ENCODE measurements at places on chromosomes 4 and X.

- peak; percentile 54 for DNase-seq
Observed at GRCh38 chrX:19682712-19683331, 167.5 kb upstream of the MAP3K15 start.

DNA sequence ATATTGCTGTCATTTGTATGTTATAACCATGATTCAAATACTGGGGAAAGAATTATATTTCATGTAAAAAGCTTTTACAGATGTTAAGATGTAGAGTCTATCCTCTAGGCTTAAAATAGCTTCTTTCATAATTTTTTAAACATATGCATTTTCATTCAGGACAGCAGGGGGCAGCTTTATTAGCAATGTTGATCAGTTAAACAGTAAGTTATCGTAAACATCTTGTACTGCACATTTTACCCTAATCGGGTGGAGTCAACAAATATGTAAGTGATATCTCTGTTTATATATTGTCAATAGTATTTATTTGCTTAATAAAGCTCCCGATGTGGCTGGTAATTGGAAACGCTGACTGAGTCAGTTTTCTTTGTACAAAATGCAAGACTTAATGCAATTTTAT, 142.5 kb upstream of the MED14 start:
- no peak for DNase-seq

GRCh38 chr4:151436093-151436518, 27.1 kb downstream of the FHIP1A start:
- DNase-seq: no peak

DNA sequence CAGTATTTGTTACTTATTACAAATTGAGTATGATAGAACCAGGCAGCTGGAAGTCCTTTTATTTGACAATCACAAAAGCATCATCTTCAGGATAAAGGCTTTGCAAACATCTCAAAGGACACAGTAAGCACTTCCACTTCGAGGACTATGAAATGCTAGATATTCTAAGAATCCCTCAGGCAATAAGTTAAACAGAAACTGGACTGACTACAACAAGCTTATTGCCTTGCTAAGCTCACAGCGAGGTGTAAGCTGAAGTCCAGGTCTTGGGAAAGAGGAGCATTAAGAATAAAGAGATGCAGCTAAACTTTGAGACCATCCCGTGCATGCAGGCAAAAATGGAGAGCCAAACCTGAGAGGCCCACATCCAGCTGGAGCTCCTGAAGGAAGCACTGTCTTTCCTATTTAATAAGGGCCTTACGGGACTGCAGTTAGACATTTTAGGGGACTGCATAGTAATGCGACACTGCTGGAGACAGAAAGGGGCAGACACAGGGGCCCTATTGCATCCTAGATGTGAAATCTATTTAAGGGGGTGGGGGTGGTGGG, 38.7 kb downstream of the DCHS2 start:
- no peak for DNase-seq

- DNase-seq: no peak
Observed at GRCh38 chr4:82381235-82381634, 7.4 kb upstream of the HNRNPD start.

DNA sequence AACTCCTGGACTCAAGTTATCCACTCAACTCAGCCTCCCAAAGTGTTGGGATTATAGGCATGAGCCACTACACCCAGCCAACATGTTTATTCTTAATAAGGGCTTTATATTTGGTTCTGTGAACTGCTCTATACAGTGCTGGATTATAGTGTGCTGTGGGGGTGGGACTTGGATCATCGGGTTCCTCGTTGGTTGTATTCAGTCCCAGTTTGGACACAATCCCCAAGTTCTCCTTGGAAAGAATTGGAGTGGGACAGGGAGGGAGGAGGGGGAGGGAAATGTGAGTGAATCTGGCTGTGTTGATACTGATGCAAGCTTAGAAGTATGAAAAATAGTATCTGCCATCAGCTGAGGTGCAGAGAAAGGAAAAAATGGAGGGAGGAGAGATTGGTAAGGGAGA, 121.3 kb downstream of the KIT start:
- no peak for DNase-seq

- DNase-seq: no peak
Observed at GRCh38 chr4:29309050-29309449, 1411.1 kb upstream of the PCDH7 start.

DNA sequence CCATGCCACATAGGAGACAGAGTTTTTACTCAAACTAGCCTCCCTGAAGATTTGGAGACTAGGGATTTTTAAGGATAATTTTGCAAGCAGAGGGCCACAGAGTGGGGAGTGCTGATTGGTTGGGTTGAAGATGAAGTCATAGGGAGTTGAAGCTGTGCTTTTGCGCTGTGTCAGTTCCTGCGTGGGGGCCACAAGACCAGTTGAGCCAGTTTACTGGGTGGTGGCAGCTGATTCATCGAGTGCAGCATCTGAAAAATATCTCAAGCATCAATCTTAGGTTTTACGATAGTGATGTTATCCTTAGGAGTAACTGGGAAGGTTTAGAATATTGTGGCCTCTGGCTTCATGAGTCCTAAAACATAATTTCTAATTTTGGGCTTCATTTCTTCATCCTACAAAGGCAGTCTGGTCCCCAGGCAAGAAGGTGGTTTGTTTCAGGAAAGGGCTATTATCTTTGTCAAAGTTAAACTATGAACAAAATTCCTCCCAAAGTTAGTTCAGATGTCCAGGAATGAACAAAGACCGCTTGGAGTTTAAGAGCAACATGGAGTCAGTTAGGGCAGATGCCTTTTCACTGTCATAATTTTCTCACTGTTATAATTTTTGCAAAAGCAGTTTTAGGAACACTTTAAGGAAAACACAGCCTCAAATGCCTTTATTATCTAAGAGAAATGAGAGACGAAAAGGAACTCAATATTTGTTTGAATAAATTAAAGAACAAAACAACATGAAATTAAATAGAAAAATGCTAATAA, 960.8 kb upstream of the PRKX start:
- no peak for DNase-seq

DNA sequence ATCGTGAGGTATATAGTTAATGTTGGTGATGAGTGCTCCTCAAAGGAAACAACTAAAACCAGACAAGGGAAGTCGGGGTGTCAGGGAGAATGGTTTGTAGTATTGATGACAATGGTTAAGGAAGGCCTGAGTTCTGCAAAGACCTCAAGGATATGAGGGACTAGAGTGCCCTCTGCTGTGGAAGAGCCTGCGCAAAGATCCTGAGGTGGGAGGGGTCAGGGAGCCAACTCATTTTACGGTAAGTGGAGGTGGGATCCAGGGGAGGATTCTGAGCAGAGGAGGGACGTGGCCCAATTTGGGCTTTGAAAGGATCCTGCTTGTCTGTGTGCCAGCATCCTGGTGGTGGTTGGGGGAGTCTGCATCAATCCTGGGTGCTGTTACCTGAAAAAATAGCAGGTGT, 11.3 kb downstream of the UBA1 start:
- DNase-seq: no peak

DNA sequence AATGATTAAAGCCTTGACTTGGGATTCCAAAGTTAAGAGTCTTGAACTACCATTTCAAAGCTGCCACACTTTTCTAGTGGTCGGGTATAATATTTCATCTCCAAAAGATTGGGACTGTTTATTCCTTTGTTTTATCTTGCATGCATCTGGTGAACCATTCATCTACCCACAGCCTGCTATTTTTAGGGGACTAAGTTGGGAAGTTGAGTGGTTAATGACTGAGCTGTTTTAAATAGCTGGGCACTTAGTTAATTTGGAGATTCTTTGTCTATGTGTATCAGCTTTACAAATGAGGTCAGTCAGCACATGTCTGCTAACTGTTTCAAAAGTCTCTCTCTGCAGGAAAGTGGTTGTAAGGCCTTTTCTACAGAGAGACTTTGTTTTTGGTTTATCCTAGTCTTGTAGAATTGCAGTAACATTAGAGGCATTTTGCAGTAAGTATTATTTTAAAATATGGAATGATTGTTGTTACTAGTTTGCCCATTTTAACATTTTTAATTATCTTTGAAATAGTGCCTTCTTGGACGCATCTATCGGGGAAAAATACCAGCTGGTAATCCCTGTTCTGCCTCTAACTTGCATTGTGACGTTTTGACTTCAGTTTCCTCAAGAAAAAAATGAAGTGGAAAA, 8.2 kb downstream of the BMP2K start:
- no peak for DNase-seq

GRCh38 chrX:57177070-57177469, 39.9 kb upstream of the SPIN2A start:
- DNase-seq: no peak

DNA sequence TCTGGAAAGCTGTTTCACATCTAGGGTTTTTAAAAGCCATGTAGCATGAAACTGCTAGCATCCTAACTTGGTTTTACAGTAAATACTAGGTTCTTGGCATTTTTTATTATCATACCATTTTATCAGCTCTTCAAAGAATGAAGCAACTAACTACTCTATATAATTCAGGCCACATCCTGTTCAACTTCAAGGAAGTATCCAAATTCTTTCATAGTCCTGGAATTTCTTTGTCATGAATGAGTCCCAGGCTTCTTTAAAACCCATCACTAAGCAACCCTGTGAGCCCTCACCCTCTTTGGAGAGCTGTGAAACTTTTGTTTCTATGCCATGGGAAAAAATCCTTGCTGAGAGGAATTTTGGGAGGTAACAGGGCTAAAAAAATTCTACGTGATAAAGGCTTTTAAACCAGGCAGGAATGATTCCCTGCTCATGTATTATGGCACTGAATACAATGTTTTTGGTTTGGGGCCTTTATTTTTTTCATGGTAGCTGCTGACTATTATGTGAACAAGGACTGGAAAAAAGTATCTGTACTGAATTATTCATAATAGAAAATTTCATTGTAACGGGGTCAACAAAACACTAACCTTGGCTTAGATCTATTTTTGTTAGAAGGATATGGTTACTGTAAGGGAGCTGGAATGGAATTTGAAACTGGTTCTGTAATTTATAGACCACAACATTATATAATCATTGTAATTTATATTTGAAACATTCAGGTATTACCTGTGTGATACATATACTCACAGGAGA, 164.9 kb downstream of the DCTD start:
- no peak for DNase-seq

GRCh38 chr4:92236877-92237276, 66.9 kb upstream of the GRID2 start:
- DNase-seq: no peak

GRCh38 chr4:12852338-12853307, 631.5 kb downstream of the RAB28 start:
- no peak for DNase-seq

- no peak for DNase-seq
Observed at GRCh38 chr4:10492464-10492863, 35.2 kb upstream of the ZNF518B start.

- no peak for DNase-seq
Observed at GRCh38 chrX:156002507-156002906, 5.0 kb downstream of the IL9R start.

- no peak for DNase-seq
Observed at GRCh38 chrX:148928811-148929210, 428.4 kb downstream of the AFF2 start.

GRCh38 chrX:125205133-125205917, 114.3 kb upstream of the TEX13C start:
- no peak for DNase-seq

DNA sequence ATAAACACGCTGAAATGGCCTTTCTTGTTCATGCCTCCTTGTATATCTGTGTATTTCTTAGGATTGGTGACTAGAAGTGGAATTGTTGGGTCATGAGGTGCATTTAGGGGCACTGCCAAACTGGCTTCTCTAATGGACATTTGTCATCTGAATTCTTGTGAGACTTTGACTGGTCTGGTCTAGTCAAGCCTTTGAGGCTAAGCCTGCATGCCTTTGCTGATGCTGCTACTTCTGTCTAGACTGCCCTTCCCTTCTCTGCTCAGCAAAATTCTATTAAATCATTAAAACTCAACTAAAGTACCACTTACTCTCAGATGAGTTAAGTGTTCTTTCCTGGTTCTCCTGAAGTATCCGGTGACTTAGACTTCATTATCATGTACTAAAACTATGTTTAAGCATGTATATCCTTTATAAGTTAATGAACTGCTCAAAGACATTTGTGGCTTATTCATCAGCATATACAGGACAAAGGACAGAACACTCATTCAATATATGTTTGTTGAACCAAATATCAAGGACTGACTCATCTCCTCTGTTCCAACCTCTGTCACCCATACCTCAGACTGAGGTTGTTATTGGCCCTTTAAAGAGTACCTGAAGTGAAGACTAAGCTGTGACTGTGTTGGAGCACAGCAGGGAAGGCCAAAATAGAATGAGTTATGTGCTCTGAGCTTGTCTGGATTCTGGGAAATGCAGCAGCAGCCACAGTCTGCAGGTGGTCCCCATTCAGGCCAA, 9.0 kb downstream of the TCEAL1 start:
- no peak for DNase-seq

GRCh38 chrX:30301963-30302362, 7.2 kb downstream of the NR0B1 start:
- no peak for DNase-seq

- DNase-seq: no peak
Observed at GRCh38 chr4:82562564-82562854, 721 bp upstream of the TMEM150C start.

DNA sequence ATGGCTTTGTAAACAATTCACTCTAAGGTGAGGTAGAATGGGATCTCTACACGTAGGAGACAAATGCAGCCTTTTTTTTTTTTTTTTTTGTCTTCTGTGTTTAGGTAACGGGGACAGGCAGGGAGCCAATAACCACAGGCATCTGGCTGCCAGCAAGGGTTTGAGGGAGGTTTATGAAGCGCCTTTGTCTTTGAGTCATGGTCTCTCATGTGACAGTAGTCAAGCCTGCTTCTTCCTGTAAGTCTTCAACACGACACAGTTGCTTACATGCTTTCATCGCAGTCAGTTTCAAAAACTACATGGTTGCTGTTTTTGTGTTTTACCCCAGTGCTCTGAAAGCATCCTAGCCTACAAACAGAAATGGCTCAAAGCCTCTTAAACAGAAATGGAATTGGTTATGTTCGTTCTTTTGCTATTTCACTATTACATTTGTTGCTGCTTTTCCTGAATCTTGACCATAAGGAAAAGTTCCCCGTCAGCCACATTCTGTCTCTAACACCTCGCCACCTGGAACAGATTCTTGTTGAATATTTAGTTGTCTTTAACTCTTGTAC, 127.8 kb upstream of the METTL14 start:
- DNase-seq: no peak

DNA sequence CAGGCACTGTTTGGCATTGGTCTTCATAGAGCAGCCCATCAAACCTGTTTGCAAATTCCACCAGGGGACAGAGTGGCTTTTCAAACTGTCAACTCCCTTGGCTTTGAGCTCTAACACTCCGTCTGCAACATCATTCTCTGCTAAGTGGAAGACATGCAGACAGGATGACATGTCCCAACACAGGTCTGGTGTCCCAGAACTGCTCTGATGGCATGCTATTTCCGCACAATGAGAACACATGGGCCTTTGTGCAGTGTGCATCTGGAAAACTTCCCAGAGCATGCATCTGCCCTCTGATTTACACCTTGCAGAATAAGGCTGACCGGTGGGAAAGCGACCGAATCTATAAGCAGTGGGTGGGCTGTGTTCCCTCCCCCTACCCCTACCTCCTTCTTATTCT, 212.8 kb upstream of the GYPA start:
- no peak for DNase-seq

- DNase-seq: no peak
Observed at GRCh38 chr4:176287546-176287945, 18.5 kb upstream of the ASB5 start.

- DNase-seq: no peak
Observed at GRCh38 chr4:37071576-37071975, 173.0 kb upstream of the NWD2 start.

GRCh38 chr4:40201898-40202297, 5.1 kb downstream of the RHOH start:
- no peak for DNase-seq

Measured in stimulated activated CD8-positive, alpha-beta memory T cell treated with anti-CD3 and anti-CD28 coated beads, Interleukin-15, amount 100 ng/mL, for 4 hours (primary cell).